A549 treated with dexamethasone at 1 μM for 4 hours (cell line): ENCODE measurements at places on chromosomes 6 and 20. TPM values are rescaled to one million over a fixed set of nuclear protein-coding genes. Genes with fewer than 3 reads are reported as not detected.

Gene TGM3
- total RNA-seq: 0.05 to 0.12 TPM (median 0.07 TPM) in 3 of 5 replicates, not detected in the others

Gene MEP1A
- not detected in 5 replicates for total RNA-seq

Gene FOXA2
- total RNA-seq: 14.2 to 21.2 TPM (median 18.8 TPM) in 5 replicates

Gene CCR6
- 0.07 TPM in 1 of 5 replicates, not detected in the others for total RNA-seq

Gene NKAIN4
- 3.7 to 6.3 TPM (median 4.4 TPM) in 5 replicates for total RNA-seq

Gene ELOVL4
- 1.4 to 1.8 TPM (median 1.6 TPM) in 5 replicates for total RNA-seq

Gene SLC35D3
- 0.04 to 0.07 TPM (median 0.06 TPM) in 5 replicates for total RNA-seq

Gene CTCFL
- 0.02 to 0.06 TPM (median 0.03 TPM) in 4 of 5 replicates, not detected in the other for total RNA-seq

Gene SLC22A1
- total RNA-seq: 2.1 to 2.6 TPM (median 2.4 TPM) in 5 replicates

Gene IL22RA2
- total RNA-seq: not detected in 5 replicates

Gene ANGPT4
- total RNA-seq: 0.02 to 0.04 TPM (median 0.03 TPM) in 4 of 5 replicates, not detected in the other

Gene ID1
- 341 to 512 TPM (median 429 TPM) in 5 replicates for total RNA-seq

Gene SEL1L2
- not detected in 5 replicates for total RNA-seq

Gene FLRT3
- total RNA-seq: 2.5 to 2.7 TPM (median 2.6 TPM) in 5 replicates

Gene PPP1R3G
- total RNA-seq: 1.5 to 2.3 TPM (median 2.0 TPM) in 5 replicates

Gene SLC12A5
- 13.5 to 16.4 TPM (median 13.9 TPM) in 5 replicates for total RNA-seq

Gene DEF6
- total RNA-seq: 0.05 to 0.06 TPM (median 0.06 TPM) in 3 of 5 replicates, not detected in the others

Gene PRRT1
- total RNA-seq: 0.35 to 1.1 TPM (median 0.68 TPM) in 5 replicates

Gene LPIN3
- 8.1 to 19.2 TPM (median 13.6 TPM) in 5 replicates for total RNA-seq

Gene TFAP2B
- not detected in 5 replicates for total RNA-seq

Gene KAT14
- 9.7 to 11.3 TPM (median 10.3 TPM) in 5 replicates for total RNA-seq

Gene GMPR
- total RNA-seq: 3.5 to 5.4 TPM (median 4.4 TPM) in 5 replicates

Gene RNF144B
- total RNA-seq: 0.15 to 0.51 TPM (median 0.29 TPM) in 5 replicates

Gene EEF1A2
- 123 to 185 TPM (median 159 TPM) in 5 replicates for total RNA-seq

Gene BPIFA3
- total RNA-seq: not detected in 5 replicates

Gene ASIP
- total RNA-seq: not detected in 5 replicates

Gene ARMH2
- not detected in 5 replicates for total RNA-seq

Gene PTK7
- 4.0 to 5.0 TPM (median 4.4 TPM) in 5 replicates for total RNA-seq

Gene CASS4
- total RNA-seq: 0.02 to 0.07 TPM (median 0.05 TPM) in 4 of 5 replicates, not detected in the other

Gene SCAF8
- 18.6 to 22.1 TPM (median 20.7 TPM) in 5 replicates for total RNA-seq

Gene GPR6
- not detected in 5 replicates for total RNA-seq

Gene OR10C1
- total RNA-seq: not detected in 5 replicates

Gene LY86
- total RNA-seq: not detected in 5 replicates

Gene CD93
- 0.02 TPM in 1 of 5 replicates, not detected in the others for total RNA-seq

Gene UST
- total RNA-seq: 5.1 to 6.7 TPM (median 5.5 TPM) in 5 replicates

Gene SLC17A1
- 0.09 TPM in 1 of 5 replicates, not detected in the others for total RNA-seq

Gene ADGRB3
- not detected in 5 replicates for total RNA-seq

Gene SPAG4
- 3.3 to 4.9 TPM (median 4.4 TPM) in 5 replicates for total RNA-seq
